ENCODE measurements at places on chromosomes 3 and 15. TPM values are rescaled to one million over a fixed set of nuclear protein-coding genes. Genes with fewer than 3 reads are reported as not detected.

- DNase-seq: no peak
- no peaks in the 10 kb centered on the region for H3K27me3 ChIP-seq
- H3K4me3 ChIP-seq: no peak overlapping the region
These were observed 40.5 kb downstream of the PTPRG start for GRCh38 chr3:61601831-61602230.

GRCh38 chr15:70385711-70386110, 288.0 kb upstream of the TLE3 start:
- no peak overlapping the region for H3K27ac ChIP-seq
- no peak overlapping the region for H3K4me3 ChIP-seq
- H3K36me3 ChIP-seq: no peaks in the 10 kb centered on the region

DNA sequence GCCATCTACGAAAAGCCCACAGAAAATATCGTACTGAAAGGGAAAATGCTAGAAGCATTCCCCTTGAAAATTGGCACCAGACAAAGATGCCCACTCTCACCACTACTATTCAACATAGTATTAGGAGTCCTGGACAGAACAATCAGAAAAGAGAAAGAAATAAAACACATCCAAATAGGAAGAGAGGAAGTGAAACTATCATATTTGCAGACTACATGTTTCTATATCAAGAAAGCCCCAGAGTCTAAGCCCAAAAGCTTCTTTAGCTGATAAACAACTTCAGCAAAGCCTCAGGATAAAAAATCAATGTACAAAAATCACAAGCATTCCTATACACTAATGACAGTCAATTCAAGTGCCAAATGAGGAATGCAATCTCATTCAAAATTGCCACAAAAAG, 15.6 kb downstream of the OR5K3 start:
- peaks cover 6% of the 10 kb centered on the region for H3K27me3 ChIP-seq
- peaks cover 4% of the 10 kb centered on the region for H3K36me3 ChIP-seq
- DNase-seq: no peak
- H3K27ac ChIP-seq: no peak overlapping the region
- H3K4me3 ChIP-seq: no peak overlapping the region
- H3K4me1 ChIP-seq: peaks cover 2% of the 10 kb centered on the region

- peaks cover 15% of the 10 kb centered on the region for H3K27me3 ChIP-seq
- no peak for DNase-seq
- H3K27ac ChIP-seq: no peak overlapping the region
- no peaks in the 10 kb centered on the region for H3K36me3 ChIP-seq
- no peak overlapping the region for H3K4me3 ChIP-seq
- H3K4me1 ChIP-seq: no peaks in the 10 kb centered on the region
These were observed 34.6 kb upstream of the DAZL start for GRCh38 chr3:16639806-16640205.

DNA sequence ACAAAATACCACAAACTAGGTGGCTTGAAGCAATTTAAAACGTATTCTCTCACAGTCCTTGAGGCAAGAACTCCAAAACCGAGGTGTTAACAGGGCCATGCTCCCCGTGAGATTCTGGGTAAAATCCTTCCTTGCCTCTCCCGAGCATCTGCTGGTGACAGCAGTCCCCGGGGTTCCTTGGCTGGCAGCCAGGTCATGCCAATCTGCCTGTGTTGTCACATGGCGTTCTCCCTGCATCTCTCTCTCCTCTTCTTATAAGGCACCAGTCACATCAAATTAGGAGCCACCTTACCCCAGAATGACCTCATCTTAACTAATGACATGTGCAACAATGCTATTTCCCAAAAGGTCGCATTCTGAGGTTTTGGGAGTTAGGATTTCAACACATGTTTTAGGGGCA, 26.3 kb upstream of the LRRN1 start:
- no peaks in the 10 kb centered on the region for H3K36me3 ChIP-seq
- H3K27me3 ChIP-seq: no peaks in the 10 kb centered on the region
- no peak for DNase-seq
- H3K4me3 ChIP-seq: no peak overlapping the region
- H3K27ac ChIP-seq: no peak overlapping the region

DNA sequence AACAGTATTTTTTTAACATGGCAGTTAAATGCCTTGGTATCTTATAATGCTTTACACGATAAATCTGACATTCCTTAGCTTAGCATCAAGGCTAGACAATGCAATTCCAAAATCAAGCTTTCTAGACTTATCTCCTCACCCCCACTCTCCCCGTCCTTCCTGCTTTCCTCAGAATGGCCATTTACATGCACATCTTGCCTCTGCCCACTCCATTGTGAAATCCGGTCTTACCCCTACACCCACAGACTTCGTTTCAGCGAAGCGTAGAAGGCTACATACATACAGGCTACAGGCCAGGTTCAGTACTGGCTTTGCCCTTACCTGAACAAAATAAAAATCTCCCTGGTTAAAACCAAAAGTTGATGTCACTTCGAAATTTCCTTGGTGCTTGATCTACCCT, 58.6 kb upstream of the SLC12A8 start:
- peaks cover 44% of the 10 kb centered on the region for H3K36me3 ChIP-seq
- peaks cover 14% of the 10 kb centered on the region for H3K4me1 ChIP-seq
- DNase-seq: no peak
- no peak overlapping the region for H3K4me3 ChIP-seq
- peak overlapping the region; percentile 50 for H3K27ac ChIP-seq
- H3K27me3 ChIP-seq: no peaks in the 10 kb centered on the region

Gene ACOX2
- not detected for total RNA-seq

DNA sequence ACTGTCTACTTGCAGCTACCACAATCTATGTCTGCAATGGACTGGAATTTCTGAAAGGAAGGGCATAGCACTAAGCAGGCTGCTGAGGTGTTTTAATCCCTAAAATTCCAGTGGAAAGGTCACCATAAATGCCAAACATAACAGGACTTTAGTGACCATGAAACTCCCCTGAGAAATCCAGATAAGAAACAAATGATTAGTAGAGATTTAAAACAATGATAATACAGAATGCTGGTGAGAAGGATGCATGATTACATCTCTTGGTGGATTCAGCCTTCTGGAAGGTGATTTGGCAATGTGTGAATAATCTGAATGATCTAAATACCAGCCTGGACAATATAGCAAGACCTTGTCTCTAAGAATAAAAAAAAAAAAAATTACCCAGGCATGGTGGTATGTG, 475.0 kb upstream of the CBLB start:
- no peak overlapping the region for H3K4me3 ChIP-seq
- H3K27me3 ChIP-seq: no peaks in the 10 kb centered on the region
- H3K36me3 ChIP-seq: no peaks in the 10 kb centered on the region
- no peak overlapping the region for H3K27ac ChIP-seq

Measured in activated CD4-positive, alpha-beta T cell treated with anti-CD3 and anti-CD28 coated beads, Interleukin-2, amount 10 ng/mL, durations not matched to agents 24 days and 14 days (primary cell).